ENCODE measurements at places on chromosomes 3 and 15.

DNA sequence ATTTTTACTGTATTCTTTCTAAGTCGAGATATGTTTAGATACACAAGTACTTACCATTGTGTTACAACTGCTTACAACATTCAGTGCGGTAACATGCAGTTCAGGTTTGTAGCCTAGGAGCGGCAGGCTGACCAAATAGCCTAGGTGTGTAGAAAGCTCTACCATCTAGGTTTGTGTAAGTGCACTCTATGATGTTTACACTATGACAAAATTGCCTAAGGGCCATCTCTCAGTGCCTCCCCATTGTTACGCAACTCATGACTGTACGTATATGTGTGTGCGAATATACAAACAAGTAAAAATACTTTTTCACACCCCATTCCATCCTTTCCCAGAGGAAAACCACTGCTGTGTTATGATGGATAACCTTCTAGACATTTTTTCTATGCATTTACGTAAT lies 44.3 kb downstream of the PXYLP1 start:
- DNase-seq = no peak

DNA sequence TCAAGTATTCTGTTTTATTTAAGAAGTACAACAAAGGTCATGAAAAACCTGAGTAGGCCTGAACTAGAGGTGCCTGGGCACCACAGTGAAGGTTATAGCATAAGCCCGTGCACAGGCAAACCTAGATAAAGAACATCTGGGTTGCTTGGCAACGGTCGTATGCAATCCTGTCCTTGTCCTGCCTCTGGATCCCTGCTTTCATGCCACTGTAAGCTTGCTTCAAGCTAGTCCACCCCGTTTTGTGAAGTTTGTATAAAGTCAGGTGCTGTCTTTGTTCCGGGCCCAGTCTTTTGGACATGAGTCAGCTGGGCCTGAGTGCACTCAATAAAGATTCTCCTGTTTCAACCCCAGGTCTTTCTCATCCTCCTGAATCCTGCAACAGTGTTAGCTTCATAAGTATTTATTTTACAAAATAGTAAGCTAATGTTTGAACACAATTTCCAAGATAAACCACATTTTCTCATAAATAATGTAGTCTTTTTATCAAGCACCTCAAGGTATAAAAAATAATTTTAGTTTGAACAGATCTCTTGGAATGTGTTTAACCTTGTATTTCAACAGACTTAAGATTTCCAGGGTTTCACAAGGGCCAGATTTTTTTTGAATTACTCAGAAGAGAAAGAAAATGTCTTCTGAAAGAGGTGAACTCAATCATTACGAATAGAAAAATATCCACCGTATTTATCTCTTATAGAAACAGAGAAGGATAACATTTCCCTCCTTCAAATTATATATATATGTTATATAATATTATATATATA lies 14.3 kb upstream of the SLC9C1 start:
- no peak for DNase-seq

DNA sequence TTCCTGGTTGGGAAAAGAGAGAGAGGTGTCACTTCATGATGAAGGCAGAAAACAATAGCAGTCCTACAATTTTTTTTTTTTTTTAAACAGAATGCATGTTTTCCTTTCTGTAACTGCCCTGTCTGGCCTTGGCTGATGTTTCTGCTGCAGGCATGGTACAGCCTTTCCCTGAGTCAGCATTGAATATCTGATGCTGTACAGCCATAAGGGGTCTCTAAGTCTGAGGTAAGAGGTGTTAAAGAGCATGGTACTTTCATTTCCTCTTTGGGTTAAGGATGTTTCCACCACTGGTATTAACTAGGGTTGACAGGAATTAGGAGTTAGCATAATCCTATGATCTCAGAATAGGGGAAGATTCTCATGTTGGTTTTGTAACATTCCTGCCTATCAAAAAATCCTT lies 147.4 kb downstream of the CHST2 start:
- DNase-seq = no peak

- DNase-seq = no peak
Observed at GRCh38 chr3:150449169-150449721, 41.1 kb downstream of the TSC22D2 start.

GRCh38 chr3:9638939-9639338 lies 10.4 kb upstream of the MTMR14 start:
- no peak for DNase-seq

DNA sequence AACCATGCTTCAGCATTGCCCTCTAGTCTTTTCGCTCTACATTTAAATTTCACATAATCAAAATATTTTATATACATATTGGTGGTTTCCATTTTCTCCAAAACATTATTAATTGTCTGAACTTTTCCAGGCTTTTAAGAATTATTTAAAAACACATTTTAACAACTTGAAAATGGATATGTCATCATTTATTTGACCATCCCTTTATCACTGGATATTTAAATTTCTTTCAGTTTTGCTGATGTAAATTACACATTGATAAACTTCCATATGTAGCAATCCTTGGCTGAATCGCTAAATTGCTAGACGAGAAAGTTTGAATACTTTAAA lies 146.0 kb downstream of the ATP10A start:
- DNase-seq = no peak

DNA sequence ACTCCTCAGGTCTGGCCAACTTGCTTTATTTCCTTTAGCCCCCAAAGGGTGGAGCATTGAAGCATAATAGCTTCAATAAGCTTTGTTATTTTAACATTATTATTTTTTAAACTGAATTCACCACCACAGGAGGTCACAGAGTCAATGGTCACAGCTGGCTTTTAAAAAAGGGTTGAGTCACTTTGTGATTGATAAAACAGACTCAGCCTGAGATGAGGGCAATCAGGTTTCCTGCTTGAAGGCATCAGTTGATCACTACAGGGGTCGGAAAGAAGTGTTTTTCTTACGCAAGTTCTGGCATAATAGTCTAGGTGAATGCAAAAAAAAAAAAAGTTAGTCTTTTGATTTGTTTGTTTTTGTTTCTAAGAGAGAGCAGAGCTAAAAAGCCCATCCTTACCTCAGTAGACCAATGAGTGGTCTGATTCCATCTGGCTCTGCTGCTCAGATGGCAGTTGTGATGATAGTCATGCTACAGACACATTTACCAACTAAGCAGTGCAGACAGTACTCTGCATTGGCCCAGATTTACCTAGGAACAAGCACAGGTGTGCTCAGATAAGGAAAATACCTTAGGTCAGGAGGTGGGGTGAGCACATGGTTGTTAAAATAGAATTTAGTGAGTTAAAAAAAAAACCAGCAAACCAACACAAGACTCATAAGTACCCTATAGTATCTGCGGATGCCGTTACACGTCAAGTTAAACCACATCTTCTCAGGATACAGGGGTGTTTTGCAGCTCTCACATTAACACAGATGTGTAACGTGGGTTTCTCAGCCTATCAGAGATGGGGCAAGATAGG lies 22.6 kb downstream of the ZNF80 start:
- DNase-seq = no peak

- no peak for DNase-seq
Observed at GRCh38 chr15:90691982-90692773, 25.0 kb upstream of the BLM start.

DNA sequence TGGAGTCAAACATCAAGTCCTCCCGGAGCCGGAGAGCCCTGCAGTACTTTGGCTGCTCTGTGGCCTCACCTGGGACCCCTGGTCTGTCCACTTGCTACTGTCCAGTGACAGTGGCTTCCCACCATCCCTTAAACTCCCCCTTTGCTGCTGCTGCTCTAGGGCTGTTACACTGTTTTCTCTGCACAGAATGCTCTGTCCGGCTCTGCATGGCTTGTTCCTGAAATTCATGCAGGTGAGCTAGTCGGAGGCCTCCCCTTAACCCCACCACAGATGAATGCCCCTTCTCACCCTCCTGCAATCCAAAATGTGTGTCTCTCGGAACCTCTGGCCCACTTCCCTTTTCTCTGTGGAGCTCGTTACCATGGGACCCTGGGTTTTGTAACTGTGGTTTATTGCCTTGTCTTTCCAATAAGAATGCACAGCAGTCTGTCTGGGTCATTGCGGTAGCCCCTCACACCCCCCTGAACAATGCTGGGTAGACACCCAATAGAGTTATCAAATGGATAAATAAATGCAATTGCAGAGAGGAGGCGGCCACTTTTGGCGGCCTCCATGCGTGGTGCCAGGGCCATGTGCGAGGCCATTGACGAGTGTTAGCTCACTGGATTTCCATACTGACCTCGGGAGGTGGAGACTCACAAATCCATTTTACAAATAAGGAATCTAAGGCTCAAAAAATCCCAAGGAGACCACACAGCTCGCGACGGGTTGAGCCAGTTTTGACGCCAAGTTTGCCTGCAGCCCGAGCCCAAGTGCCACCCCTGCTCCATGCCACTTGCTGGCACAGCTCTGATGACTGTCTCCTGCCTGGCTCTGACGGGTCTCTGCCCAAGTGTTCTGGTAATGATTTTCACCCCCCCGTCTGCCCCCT lies 48.5 kb downstream of the RGMA start:
- no peak for DNase-seq

DNA sequence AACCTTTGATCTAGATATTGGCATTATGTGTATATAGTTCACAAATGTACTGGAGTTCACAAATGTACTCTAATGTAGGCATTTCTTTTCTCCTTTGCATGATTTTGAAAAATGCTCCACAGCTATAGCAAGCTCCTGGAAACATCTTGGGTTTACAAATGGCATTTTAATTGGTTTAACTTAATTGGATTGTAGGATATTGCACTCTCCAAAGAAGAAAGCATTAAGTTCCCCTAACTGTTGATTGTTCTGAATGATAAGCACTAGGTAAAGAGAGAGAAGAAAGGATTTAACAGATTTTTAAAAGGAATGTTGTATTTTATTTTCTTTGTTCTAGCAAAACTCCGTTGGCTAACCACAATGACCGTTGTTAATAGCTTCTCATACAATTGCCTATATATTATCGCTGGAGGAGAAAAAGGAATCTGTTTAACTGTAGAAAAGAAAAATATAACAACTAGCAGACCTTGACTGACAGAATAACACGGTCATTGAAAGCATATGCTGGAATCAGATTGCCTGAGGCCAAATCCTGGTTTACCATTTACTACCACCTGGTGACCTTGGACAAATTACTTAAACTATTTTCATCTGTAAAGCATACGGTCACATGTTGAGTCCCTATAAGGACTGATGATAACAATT lies 170.8 kb downstream of the PEX5L start:
- DNase-seq = no peak

DNA sequence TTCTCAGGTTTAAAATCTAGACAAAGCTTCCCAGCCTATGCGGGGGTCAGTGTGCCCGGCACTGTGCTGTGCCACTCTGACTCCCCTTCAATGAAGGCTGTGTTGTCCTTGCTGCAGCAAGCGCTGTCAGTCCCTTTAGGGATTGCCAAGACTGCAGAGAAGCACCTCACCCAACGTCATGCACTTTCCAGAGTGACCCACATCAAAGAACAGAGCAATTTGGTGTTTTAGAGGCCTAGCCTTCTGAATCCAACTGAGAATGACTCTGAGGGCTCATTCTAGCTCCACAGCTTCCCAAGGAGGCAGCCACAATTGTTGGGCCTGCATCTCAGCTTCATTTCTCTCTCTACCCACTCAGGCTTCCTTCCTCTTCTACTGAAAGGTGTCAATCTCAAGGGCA lies 26.4 kb downstream of the SLC9A9 start:
- no peak for DNase-seq

GRCh38 chr3:189235214-189235613 lies 63.4 kb downstream of the TPRG1 start:
- no peak for DNase-seq

DNA sequence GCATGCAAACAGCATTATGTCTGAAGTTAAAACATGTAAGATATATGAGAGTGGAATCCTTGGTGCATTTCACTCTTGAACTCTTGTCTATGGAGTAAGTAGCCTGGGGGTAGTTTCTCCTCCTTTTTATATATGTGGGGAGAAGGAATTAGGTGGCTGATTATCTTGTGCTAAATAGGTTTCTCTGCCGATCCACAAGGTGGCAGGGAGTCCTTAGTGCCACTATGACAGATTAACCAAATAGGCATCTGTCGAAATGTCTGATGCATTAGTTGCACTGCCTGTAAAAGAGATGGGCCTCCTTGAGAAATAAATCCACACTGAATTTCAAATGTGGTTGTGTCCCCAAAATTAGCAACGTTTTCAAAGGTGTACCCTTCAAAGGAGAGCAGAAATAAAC lies 170.1 kb downstream of the CNTN4 start:
- no peak for DNase-seq

DNA sequence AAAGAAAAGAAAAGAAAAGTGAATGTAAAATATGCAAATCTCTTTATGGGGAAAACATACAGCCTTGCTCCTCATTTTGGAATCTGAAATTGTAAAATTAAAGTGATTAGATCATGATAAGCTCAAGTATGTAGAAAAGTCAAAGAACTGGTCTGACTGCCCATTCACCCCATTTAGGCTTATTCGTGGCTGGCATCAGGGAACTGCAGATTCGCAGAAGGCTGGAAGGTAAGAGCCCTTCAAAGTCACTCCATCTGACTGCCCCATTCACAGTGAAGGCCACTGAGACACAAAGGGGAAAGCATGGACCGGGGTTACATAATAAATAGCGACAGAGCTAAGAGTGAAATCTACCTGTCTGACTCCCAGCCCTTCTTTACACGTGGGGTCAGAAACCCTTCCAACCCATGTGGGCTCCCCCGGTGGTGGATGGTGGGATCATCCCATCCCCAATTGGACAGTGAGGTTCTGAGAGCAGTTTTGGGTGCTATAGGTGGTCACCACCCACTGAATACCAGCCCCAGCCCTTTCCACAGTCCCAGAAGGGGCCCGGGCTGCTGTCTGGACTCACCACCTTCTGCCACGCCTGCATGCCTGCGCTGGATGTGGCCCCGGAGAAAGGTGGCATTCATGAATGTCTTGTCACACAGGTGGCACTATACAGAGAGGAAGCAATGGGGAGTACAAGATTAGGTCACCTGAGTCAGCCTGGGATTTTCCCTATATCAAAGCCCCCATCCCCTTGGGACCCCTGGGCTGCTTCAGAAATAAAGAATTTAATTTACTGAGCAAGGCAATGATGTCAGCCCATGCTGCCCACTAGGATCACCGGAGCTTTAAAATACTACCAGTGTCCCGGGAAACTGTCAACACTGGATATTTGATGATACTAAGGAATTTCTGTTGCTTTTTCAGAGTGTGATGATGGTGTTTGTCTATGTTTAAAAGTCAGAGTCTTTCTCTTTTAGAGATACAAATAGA lies 17.9 kb downstream of the DZIP1L start:
- no peak for DNase-seq

DNA sequence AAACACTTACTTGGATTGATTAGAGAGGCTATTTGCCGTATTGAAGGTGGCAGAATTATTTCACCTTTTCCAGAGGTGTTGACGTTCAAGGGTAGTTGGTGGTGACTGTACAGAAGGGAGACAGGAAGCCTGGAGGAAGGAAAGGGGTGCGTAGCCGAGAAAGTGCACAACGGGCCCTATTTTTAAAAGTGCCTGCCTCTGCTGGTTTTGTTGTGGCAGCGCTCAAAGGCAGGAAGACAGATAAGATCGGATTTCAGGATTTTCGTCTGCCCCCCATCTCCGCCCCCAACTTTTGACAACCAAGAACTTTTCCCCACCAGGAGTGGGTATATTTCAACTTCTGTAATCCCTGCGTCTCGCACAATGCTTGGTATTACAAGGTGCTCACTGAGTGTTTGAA lies 38.5 kb downstream of the SMAD3 start:
- DNase-seq = no peak
